Stimulated activated CD8-positive, alpha-beta memory T cell treated with anti-CD3 and anti-CD28 coated beads, Interleukin-2, amount 100 ng/mL, for 1 hour (primary cell): ENCODE measurements at places on chromosomes 7 and 10.

DNA sequence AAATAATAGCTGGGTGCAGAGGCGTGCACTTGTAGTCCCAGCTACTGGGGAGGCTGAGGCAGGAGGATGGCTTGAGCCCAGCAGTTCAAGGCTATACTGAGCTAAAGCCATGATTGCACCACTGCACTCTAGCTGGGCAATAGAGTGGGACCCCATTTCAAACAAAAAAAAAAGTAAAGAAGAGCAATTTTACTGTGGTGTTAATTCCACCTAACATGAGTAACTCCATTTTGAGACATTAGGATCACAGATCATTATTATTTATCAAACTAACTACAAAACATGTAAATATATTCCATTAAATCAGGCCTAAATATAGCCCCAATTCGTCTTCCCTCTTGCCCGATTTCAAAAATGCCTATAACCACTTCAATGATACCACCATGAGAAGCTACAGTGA, 104.8 kb upstream of the TRIM24 start:
- DNase-seq = no peak

GRCh38 chr10:32906595-32906994, 51.4 kb downstream of the ITGB1 start:
- no peak for DNase-seq

DNA sequence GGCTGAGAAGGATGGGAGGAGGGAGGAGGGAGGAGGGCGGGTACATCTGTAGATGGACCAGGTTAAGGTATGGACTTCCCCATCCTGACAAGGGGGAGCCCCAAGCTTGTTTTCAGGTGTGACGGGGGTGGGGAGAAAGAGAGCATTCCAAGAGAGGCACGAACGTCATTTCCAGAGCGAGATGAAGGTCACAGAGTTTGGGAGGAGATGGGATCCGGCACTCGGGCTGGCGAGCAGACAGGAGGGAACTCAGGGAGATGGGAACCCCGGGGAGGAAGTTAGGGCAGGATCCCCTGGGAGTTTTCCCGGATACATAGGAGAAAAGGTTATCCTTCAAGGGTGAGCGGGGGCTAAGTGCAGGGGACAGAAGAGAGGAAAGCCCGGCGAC, 118.8 kb downstream of the CUX1 start:
- DNase-seq = no peak

DNA sequence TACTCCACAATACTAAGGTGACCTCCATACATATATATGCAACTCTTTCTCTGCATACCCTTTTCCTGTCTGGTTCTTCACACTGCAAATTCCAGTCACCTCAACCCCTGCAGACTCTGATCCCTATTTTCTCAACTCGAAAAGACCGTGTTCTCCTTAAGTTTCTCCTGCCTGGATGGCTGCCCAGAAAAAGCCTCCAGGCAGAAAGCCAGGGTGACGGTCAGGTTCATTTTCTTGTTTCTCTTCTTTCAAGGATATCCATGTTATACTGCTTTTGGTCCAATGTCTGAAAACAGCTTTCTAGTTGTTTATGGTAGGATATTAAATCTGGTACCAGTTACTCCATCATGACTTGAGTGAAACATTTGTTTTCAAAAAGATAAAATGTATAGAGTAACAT, 267.8 kb upstream of the MYO3A start:
- DNase-seq = no peak

- DNase-seq = no peak
These were observed 597 bp downstream of the SND1 start for GRCh38 chr7:127652333-127653248.

- DNase-seq = no peak
These were observed 331.5 kb downstream of the CRPPA start for GRCh38 chr7:16089801-16090200.

DNA sequence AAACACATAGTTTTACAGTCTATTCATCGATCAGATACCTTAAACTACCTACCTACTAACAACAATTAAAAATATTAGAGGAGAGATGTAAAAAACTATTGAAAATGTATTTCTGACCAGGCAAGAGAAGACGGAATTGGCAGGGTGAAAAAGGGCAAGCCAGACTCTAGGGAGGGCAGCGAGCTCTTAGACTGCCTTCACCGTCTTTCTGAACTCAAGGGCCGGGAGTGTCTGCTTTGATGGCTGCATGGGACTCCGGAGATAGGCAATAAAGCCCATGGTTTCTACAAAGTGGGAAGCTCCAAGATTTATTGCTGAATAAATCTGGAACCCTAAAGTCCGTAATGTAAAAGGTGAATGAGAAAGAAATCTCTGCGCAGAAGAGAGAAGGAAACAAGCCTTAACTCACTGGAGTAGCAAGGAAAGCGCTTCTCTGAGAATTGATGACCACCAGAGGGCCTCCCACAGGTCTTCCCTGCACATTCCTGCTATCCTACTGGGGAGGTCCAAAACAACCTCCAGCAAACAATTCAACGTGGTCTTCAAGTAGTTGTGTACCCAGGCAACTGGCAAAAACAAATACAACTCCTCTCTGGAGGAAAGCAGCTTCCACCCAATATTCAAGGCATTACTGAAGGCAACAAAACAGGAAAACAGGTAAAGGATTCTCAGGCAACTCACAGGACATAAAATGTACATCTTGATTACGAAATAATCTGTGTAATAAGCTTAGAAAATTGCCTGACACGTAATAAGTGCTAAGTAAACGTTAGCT, 181.3 kb downstream of the SDK1 start:
- no peak for DNase-seq

- no peak for DNase-seq
These were observed 57.1 kb downstream of the C10orf143 start for GRCh38 chr10:130053561-130053960.

DNA sequence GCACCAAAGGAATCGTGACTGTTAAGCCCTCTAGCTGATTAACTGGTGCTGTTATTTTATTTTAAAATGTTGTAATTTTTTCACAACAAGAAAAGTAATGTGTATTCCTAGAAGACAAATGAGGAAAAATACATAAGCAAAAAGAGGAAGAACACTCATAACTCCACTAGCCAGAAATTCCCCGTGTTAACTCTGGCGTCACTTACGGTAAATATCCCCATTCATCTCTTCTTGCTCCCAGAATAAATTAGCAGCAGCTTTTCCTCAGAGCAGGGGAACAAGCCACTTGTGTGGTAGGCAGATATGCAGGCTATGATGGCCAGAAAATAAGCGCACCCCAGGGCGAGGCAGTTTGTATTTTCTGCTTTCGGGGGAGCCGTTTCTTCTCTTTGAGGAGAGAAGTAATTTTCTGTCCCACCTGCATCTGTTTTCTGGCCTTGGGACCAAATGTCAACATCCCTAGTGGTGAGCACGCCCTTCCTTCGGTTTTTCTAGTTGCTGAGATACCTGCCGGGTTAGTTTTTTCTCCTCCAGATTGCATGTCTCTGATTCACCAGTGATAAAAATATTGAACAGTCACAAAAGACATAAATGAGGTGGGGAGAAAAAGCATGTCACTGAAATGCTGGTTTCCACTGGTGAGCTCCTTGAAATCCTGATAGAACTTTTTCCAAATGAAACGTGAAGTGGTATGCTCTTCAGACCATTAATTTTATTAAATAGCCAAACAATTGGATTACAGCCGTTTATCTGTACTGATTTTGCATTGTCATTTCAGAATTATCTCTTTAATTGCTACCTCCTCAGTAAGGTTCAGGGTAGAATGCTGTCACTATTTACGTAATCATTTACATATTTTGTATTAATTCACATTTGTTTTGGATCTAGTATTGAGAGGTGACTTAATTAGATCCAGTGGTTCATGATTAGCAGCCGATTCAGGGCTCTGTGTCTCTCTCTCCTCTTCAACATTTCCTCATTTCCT, 268.1 kb downstream of the CAMK1D start:
- DNase-seq = no peak

- DNase-seq = no peak
These were observed 39.4 kb downstream of the SYPL1 start for GRCh38 chr7:106072715-106073091.

- DNase-seq = no peak
These were observed 272.7 kb downstream of the GFRA1 start for GRCh38 chr10:116000151-116000842.

DNA sequence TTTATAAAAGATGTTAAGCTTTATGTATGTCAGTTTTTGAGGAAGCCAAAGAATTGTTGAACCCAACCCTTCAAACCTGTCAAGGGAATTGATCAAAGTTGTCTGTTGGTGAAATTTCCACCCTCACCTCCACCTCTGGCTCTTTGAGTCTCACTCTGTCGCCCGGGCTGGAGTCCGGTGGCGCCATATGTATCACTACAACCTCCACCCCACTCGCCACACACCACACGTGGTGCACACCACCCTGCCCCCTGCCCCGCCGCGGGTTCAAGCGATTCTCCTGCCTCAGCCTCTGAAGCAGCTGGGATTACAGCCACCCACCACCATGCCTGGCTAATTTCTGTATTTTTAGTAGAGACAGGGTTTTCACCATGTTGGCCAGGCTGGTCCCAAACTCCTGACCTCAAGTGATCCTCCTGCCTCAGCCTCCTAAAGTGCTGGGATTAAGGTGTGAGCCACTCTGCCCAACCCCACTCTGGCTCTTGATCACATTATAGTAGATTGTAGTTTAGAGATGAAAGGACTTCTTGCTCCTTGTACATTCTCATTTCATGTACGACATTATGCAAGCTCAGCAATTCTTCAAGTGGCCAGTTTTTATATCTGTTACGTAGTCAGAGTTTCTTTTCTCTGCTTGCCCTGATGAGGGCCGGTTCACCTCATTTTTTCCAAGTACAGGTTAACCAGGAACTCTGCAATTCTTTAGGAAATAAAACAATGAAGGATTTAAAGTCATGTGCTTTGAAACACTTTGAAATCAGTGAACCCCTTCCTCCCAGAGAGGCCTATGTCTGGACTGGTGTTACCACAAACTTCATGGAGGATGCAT, 7.0 kb downstream of the BAMBI start:
- no peak for DNase-seq

DNA sequence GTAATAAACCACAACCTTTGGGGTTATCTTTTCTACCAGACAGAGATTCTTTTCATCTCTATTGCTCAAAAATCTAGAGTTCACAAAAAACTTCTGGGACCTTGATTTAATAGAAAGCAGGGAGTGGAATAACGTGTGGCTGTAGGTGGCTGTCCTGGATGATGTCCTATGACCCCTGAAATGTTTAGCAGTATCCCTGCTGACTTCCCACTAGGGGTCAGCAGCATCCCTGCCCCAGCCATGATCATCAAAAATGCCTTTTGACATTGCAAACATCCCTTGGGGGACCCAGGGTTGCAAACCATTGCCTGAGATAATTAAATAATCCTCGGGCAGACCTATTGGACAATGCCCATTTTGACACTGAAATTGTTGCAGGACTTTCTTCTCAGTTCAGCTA, 177.1 kb downstream of the USP6NL start:
- no peak for DNase-seq

GRCh38 chr7:36119005-36119706, 33.9 kb upstream of the EEPD1 start:
- DNase-seq = no peak

DNA sequence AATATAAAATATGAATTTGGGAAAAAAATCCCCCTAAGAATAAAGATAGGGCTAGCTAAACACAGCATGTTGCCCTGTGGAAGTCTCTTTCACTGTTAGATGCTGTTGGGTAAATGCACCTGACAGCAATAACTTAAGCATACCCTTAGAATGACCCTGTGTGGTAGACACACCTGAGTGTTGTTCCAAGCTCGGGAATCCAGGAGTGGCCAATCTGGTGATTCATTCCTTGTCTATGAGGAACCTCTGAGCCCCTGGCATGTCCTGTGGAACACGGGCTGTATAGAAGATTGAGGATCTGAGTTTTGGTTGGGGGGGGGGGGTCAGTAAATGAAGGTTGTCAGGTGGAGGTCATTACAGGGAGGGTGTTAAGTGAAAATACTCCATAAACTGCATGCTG, 730.0 kb upstream of the IGFBP3 start:
- DNase-seq = no peak
